Activated CD4-positive, alpha-beta T cell treated with anti-CD3 and anti-CD28 coated beads, Interleukin-2, amount 50 U/mL, for 24 hours (primary cell): ENCODE measurements at places on chromosomes 6 and 20.

- DNase-seq, result no peak
These were observed 83.1 kb downstream of the MYLK4 start for GRCh38 chr6:2667617-2668016.

GRCh38 chr6:53426667-53427270 is 78.0 kb upstream of the ELOVL5 start:
- no peak for DNase-seq

DNA sequence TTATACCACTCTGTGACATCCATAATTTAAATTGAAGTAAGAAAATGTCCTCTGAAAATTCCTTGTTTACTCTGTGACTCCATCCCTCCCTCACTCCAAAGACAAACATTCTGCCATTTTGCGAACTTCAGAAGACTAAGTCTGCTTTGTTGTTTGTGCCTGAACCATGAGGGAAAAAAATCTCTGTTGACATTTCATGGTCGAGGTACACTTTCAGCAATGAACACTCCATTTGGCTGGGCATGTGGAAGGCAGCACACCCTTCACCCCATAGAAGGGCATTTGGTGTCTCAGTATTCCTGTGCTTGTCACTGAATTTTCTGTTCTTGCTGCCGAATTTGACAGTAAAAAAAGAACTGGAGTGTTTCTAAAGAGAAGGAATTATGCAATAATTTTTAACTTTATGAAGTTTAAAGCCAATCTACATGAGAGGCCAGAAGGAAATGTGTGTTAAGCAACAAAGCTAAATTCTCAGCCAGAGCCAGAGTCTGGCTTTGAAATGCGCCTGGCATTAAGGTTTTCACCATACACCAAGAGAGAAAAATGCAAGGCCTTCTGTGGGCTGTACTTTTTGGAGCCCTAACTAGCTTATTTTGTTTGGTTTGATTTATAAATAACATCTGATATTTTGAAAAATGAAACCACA is 4.7 kb upstream of the PBOV1 start:
- DNase-seq, result no peak

DNA sequence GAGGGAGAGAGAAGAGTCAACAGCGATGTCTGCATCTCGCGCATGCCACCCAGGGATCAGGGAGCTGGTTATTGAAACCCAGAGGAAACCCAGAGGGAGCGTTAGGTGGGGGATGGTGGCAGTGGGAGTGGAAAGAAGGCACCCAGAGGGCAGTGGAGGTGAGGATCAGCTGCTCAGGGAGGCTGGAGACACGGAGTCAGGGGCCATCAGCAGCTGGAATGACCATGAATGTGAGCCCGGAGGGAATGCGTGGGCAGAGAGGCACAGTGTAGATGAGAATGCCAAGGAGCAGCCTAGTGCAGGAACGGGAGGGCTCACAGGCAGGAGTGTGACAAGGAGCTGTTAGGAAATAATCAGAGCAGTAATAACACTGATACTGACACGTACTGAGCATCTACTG is 36.2 kb downstream of the RSPO4 start:
- DNase-seq, result no peak

DNA sequence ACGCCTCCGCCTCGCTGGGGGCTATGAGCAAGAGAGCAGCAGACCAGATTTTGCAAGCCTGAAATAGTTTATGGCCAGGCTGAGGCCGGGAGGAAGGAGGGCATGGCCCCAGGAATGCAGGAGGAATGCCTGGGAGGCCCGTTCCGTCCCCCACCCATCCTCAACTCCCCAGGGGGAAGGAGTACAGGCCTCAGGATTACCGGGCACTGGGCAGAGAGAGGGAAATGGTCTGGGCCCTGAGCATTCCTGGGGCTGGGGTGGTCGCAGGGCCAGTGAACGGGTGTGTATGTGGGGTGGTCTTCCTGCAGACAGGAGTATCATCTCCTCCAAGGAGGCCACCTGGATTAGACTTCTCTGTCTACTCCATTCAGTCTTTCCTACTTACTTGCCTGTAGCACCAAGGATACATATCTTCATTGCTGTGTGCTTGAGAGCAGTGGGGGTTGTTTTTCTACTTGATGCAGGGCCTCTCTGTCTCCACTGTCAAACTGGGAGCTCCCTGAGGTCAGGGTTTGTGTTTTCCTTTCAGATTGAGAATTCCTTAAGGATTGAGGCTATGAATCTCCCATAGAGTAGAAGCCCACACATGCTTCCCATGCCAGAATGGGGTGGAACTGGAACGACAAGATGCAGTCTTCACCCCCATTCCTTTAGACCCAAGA is 81.3 kb downstream of the VEGFA start:
- no peak for DNase-seq
